Skin of body (tissue), 3 donors: ENCODE measurements at places on chromosomes 4 and X. TPM values are rescaled to one million over a fixed set of nuclear protein-coding genes. Genes with fewer than 3 reads are reported as not detected.

- peak; percentile 80 for DNase-seq
These were observed 46.4 kb downstream of the ACOX3 start for GRCh38 chr4:8394061-8394519.

- peak; percentile 79 for DNase-seq
These were observed 16.1 kb downstream of the RNF4 start for GRCh38 chr4:2484993-2485392.

- DNase-seq = no peak
These were observed 234.8 kb upstream of the DIPK2B start for GRCh38 chrX:45435481-45435880.

GRCh38 chr4:154564311-154564710, 1.5 kb downstream of the FGB start:
- no peak for DNase-seq

GRCh38 chr4:100208964-100209363, 18.7 kb upstream of the DDIT4L start:
- DNase-seq = no peak

- DNase-seq = no peak
These were observed 141.3 kb downstream of the MGST2 start for GRCh38 chr4:139806929-139807328.

DNA sequence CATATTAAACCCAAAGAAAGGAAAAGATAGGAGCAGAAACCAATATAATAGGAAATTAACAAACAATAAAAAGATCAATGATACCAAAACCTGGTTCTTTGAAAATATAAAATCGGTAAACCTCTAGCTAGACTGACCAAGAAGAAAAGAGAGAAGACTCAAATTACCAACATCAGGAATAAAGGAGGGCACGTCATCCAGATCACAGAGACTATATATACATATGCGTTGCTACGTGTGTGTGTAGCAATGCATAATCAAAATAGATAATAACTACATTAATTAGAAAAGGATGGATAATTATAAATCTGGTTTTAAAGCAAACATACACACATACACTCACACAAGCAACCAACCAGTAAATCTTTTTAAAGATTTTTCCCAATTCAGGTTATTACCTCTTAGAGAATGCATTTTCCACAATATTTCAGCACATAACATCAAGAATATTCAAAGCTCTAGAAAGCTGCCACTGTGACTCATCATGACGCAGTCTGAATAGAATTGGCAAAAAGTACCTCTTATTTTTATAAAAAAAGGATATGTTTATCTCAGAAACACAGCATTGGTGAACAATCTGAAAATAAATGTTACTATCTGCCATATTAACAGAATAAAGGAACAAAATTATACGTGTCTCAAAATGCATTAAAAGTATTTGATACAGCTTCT, 41.4 kb upstream of the USP9X start:
- DNase-seq = no peak

- peak; percentile 12 for DNase-seq
These were observed 608 bp downstream of the RAPGEF2 start for GRCh38 chr4:159103384-159103990.

- no peak for DNase-seq
These were observed 43.1 kb downstream of the CXXC4 start for GRCh38 chr4:104451573-104451972.

DNA sequence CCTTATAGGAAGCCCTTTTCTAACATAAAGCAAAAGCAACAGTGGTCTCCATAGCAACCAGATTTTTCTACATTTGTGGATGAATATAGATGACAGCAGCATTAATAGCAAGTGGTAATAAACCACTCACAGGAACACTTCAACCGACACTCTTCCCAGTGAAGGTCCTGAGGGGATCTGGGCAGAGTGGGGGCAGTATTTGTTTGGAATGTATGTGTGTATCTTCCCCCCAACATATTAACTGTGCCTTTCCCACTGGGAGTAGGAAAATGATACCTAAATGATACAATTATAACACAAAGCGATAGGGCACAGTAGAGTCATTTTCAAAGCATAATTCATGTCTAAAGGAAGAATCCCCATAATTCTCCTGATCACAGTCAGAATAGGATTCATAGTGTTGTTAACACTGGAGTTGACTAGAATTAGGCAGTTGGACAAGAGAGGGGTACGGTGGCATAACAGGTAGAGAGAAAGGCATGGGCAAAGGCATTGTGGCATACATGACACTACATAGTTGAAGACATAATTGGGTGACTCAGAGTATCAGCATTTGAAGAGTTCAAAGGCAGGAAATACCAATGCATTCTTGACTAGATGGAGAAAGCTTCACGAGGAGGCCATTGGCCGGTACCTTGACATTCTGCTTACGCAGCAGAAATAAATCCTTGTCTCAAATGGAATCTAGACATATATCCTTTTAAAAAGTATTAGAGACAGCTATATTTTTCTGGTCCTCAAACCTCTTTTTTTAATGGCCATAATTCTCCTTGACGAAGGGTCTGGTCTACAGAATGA, 15.2 kb downstream of the CAPN6 start:
- no peak for DNase-seq

DNA sequence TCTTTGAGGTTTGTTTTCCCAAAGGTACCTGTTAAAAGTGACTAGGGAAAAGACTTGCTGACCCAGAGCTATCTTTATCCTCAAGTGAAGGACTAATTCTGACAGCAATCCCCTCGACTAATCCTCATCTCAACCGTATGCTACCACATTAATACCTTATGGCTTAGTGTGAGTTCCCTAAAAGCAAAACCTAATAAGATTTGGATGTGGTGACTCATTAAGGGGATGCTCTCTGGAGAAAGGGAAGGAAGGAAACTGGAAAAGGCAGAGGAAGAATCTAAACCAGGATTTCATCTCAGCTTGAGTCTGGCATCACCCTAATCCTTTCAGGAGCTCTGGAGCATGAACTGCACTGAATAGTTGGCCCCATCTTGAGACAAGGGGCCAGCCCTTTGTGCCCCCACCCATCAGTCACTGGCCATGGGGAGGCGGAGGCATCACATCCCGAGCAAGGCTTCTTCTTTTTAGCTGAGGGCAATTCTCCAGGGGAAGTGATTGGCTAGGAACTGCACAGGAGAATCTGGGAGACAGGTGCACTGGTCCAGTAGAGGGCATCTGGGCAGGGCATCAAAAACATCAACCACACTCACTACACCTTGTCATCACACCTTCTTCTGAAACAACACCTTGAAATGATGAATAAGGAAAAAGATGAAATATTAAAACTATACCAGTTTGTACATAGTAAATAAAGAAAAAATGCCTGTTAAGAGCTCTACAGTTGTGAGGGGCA, 6.9 kb upstream of the BBS7 start:
- no peak for DNase-seq

DNA sequence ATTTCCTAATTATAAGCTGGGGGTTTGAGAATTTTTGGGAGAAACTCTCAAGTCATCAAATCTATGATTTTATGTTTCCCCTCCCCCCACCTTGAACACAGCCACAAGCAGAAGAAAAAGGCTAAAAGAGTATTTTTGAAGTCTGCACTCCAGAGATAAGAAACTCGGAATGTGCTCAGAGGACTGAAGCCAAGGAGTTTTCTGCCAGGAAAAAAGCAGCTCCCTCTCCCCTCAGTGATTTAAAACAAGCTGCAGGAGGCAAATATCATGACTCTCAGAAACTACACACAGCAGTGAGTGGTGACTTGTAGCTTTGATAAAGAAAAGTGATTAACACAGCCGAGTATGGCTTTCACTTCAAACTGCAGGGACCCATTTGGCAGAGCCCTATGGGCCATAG, 800.2 kb upstream of the FTHL17 start:
- peak; percentile 0 for DNase-seq

GRCh38 chrX:13938829-13939530, 90.7 kb downstream of the GEMIN8 start:
- DNase-seq = no peak

- no peak for DNase-seq
These were observed 216.0 kb downstream of the GRID2 start for GRCh38 chr4:92519727-92520126.

- DNase-seq = no peak
These were observed 225.5 kb upstream of the ANKRD50 start for GRCh38 chr4:124937993-124938392.

GRCh38 chrX:150348365-150348764, 14.8 kb upstream of the MAMLD1 start:
- no peak for DNase-seq

DNA sequence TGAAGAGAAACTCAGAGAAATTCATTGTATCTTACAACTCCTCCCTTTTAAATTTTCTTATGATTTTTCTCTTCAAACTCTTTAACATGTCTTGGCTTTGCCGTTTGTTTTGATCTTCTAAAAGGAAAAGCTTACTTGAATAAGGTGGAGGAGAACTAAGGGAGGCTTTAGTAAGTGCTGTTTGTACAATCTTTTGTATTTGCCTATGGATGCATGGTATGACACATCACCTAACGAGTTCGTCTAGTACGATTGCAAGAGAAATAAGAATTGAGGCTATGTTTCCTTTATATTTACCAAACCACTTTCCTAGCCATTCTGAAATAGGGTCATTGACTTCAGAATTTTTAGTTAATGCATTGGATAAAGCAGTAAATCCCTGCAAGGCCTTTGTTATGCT, 8.4 kb upstream of the BST1 start:
- DNase-seq = no peak

DNA sequence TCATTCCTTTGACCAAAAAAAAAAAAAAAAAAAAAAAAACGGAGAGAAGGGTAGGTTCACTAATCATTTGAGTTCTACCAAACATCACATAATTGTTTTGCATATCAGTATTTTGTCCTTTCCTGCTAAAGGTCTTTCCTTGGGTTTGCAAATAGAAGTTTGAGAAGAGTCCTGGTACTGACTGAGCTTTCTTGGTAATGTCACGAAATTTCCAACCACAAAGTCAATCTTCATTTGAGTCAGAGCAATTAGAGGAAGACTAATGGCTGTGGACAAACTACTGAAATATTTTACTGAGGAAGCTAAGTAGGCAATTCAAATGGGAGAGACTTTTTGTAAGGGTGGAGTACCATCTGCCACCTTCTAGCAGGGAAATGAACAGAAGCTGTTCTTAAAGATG, 21.7 kb upstream of the CD40LG start:
- no peak for DNase-seq

SLITRK4 gene
- 1.6 TPM for total RNA-seq

MAGEA9B gene
- not detected for total RNA-seq

CLNK gene
- total RNA-seq = 0.10 TPM

PCDH7 gene
- 42.6 TPM for total RNA-seq

COX7B2 gene
- not detected for total RNA-seq
